ENCODE measurements at places on chromosomes 2 and 18. TPM values are rescaled to one million over a fixed set of nuclear protein-coding genes. Genes with fewer than 3 reads are reported as not detected.

Gene TACR1
- total RNA-seq: not detected

Gene CNGA3
- total RNA-seq: not detected

Gene ADAM23
- 0.28 TPM for total RNA-seq

GRCh38 chr2:235511751-235512698, 18.2 kb downstream of the AGAP1 start:
- no peak for DNase-seq

DNA sequence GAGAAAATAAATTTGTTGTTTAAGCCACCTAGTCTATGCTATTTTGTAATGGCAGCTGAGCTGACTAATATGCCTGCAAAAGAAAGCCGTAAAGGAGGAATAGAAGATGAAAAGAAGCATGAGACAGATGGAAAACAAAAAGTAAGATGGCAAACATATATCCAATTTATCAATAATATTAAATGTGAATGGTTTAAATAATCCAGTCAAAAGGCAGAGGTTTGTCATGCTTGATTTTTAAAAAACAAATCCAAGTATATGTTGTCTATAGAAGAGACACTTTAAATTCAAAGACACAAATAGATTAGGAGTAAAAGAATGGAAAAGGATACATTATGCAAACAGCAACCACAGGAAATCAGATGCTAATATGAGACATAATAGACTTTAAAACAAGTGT, 35.4 kb upstream of the EMILIN2 start:
- DNase-seq: no peak

DNA sequence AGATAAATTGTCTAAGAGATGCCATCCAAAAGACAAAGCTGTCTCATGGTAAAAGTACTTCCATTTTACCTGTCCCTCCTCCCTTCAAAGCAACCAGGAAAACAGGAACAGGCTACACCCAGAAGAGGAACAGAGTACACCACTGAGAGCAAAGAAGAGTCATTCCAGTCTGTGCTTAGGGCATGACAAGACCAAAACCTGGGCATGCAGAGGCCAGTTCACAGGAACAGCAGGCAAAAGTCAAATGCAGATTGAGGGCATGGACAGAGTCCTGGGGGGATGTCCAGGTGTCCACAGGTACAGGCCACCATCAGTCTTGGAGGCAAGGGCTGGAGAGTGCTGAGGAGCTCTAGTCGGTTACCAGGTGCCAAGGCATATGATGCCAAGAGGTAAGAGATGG, 23.7 kb downstream of the PLEK start:
- DNase-seq: no peak

DNA sequence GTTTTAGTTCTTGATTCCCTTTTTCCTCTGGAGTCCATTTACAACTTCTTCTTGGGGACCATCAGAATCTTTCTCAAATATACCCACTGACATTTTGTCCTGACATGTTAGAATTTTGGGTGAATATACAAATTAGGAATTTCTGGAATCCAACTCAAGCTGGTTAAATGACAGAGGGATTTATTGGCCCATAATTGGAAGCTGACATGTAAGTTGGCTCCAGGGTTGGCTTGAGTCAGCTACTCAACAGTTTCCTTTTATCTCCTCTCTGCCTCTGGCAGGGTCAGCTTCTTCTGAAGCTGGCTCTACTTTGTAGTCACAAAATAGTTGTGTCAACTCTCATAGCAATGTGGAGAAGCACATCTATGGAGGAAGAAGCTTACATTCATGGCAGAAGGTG, 36.6 kb upstream of the PPP1R1C start:
- DNase-seq: no peak

DNA sequence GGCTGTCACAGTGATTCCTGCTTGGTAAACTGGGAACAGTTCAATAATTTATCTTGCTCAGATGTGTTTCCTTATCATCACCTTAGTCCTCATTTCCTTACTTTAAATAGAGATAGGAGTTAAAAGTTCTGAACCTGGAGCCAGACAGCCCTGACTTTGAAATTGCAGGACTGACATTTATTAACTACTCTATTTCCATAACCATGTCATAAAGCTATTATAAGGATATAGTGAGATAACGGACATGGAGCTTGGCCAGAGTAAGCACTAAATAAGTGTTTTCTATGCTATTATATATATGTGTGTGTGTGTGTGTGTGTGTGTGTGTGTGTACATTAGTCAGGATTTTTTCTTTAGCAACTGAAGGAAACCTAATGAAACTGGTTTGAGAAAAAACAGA, 13.1 kb downstream of the NT5DC4 start:
- no peak for DNase-seq

- DNase-seq: no peak
Measured at GRCh38 chr2:236744281-236744705, 174.7 kb downstream of the ACKR3 start.

DNA sequence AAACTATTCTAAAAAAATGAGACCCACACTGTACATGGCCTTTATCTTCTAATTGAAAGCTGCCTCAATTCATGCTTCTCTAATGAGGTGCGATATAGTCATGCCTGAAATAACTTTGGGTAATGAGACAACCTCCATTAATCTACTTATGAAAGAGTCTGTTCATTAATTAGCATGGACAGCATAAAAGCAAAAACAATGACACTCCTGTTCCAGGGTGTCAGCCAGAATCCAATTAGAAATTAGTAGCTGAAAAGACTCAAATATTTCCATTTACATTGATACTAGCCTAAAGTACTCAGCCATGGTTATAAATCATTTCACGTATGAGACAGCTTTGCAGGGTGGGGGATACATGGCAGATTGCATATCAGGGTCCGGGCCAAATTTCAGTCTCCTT, 288.7 kb downstream of the AKAIN1 start:
- DNase-seq: no peak

DNA sequence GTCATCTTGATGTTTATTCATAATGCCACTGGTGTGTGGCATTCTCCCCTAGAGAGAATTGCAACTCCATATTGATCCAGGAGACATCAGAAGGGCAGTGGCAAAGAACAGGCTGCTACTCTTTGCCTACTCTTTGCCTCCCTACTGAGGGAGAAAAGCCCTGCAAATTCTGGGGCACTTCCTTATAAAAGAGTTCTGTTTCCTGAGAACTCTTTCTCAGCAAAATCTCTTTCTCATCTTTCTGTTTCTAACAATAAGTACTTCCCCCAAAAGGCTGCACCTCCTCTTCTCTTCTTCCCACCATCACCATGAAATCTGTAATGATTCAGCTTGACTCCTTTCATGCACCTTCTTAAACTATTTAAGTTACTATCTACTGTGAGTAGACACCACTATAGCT, 270.3 kb downstream of the MREG start:
- DNase-seq: no peak

GRCh38 chr18:34223893-34224422, 755 bp downstream of the NOL4 start:
- DNase-seq: no peak
